ENCODE measurements at places on chromosomes 1 and 21. TPM values are rescaled to one million over a fixed set of nuclear protein-coding genes. Genes with fewer than 3 reads are reported as not detected.

DNA sequence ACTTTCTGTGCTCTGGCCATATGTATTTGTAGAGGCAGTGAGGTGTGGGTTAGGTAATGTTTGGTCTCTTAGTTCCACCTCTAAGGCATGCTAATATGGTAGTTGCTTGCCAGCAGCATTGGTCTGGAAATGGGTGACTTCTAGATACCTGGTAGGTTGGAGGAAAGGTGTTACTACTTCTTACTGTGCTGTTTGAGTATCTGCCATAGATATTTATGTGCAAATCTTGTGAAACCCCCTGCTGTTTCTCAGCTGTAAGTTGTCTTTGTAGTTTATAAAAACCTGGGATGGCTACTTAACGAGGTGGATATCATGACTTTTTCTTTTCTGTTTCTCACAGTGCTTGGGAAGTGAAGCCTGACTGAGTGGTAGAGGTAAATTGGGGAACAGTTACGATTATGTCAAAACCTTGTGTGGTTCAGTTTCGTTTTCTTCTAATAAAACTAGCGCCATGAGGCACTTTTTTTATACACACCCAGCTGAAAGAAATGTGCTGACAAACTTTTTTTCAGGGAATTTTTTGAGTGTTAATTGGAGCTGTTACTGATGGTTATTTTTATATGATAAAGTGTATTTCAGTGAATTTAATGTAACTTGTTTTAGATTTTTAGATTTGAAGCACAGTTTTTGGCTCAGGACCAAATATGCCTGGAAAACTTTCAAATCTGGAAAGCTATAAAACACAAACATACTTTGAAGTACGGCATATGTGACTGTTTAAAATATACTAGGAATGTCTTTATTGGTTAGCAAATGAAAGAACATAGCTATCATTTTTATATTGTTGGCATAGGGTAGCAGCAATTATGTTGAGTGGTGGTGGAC is 42.1 kb downstream of the CAMSAP2 start:
- H3K27me3 ChIP-seq = no peaks in the 10 kb centered on the region
- H3K36me3 ChIP-seq = no peaks in the 10 kb centered on the region
- no peaks in the 10 kb centered on the region for H3K4me1 ChIP-seq
- no peak overlapping the region for H3K4me3 ChIP-seq
- DNase-seq = no peak

- no peaks in the 10 kb centered on the region for H3K4me1 ChIP-seq
- H3K27me3 ChIP-seq = no peaks in the 10 kb centered on the region
- no peaks in the 10 kb centered on the region for H3K36me3 ChIP-seq
- no peak for DNase-seq
- H3K4me3 ChIP-seq = no peak overlapping the region
Observed at GRCh38 chr1:18479454-18479853, 1.3 kb upstream of the KLHDC7A start.

DNA sequence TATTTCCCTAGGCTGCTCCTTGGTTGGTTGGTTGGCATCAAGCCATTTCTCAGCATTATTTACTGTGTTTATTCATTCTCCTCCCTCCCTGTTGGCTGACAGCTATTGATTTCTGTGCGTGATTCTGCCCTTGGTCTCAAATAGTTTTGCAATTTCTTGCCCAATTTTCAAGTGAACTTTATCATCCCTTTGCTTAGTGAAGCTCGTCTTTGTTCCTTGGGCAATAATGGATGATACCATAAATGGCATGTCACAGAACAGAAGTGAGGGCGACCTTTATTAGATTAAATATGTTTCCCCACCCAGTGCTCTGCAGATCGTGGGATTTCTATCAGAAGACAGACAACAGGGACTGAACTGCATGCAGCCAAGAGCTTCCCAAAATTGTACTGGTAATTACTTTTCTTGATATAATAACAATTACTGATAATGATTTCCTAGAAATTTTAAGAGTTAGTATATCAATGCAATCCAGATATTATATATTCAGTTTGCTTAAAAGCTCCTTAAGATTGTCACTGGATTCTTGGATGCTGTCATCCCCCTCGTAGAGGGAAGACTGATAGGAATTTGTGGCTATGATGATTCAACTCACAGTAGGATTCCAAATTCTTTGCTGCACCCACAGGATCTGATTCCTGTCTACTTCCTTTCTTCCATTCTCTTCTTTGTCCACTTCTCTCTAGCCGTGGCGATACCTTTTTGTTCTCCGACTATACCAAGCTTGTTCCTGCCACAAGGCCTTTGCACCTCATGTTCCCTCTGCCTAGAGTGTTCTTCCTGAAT is 122.1 kb upstream of the KAZN start:
- no peaks in the 10 kb centered on the region for H3K27me3 ChIP-seq
- H3K27ac ChIP-seq = no peak overlapping the region
- DNase-seq = no peak
- H3K4me1 ChIP-seq = no peaks in the 10 kb centered on the region

DNA sequence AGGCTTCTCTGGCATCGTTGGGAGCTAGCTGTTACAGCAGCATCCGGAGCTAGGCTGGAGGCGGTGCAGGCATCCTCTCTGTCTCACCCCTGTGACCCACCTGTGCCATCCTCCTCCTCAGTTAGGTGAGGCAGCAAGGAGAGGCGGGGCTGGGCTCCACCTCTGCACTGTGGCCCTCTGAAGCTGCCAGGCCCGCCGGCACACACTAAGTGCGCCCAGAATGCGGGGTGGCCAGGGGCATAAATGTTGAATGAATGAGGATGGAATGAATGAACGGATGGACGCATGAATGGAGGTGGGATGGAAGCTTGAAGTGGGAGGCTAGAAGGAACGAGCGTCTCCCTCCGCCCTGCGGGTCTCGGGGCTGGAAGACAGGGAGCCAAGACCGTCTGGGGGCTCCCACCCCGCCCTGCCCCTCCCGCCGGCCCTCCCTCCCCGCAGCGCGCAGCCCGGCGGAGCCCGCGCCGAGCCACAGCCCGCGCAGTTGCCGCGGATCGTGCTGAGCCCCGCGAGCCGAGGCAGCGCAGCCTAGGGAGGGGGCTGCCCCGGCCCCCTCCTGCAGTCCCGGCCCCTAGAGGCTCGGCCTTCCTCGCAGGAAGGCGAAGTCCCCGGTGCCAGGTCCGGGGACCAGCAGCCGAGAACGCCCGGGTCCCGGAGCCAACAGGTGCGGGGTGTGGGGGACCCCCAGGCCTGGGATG is at the start of gene HCRTR1:
TSS of gene HCRTR1 (plus strand) at position 472 of the 698 bp plus-strand sequence. CDS start 1,504 bp downstream, outside the sequence.
- peak within 1 kb of the TSS; percentile 46 for H3K4me3 ChIP-seq
- H3K27me3 ChIP-seq = peaks cover 35% of the 10 kb centered on the region
- no peak within 1 kb of the TSS for H3K27ac ChIP-seq
- peaks cover 2% of the 10 kb centered on the region for H3K36me3 ChIP-seq

DNA sequence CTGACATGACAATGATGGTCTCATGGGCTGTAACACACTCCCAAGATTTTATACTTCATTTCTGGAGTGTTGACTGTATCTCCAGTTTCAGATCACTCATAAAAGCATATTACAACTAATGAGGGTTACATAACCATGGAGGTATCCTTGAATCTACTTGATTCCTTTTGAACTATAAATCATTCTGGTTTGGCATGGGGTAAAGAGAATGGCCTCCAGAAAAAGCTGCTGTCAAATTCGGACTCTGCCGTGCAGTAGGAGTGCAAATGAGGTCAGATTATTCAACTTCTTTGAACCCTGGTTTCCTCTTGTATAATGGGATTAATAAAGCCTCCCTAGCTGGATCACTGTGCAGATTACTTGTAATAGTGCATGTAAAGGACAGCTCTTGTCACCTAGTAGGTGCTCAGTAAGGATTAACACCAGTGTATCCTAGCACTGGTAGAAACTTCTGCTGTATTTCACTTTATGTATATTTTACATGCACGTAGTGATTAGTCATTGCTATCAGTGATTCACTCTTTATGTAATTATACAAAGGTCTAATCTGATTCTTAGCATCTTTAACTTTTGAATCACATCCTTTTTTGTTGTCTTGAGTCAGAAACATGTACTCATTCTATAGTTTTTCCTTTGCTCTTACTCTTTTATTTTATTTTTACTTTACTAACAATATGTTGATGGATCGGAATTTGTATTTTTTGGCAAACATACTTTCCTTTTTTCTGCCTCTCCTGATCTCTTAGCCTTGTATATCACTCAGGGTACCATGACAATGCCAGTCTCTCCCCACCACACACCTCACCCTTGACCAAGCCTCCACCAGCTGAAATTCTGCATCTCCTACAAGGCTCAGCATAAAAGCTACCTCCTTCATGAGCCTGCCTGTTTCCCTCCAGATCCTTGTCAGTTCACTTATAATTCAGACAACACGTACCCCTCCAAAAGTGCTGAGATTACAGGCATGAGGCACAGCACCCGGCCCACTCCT is 3.2 kb downstream of the LRRC8C start:
- no peaks in the 10 kb centered on the region for H3K27me3 ChIP-seq
- H3K36me3 ChIP-seq = peaks cover 26% of the 10 kb centered on the region
- peak overlapping the region; percentile 49 for H3K27ac ChIP-seq
- H3K4me3 ChIP-seq = peak overlapping the region; percentile 79
- H3K4me1 ChIP-seq = peaks cover 68% of the 10 kb centered on the region
- DNase-seq = no peak

GRCh38 chr1:76833151-76833550 is 34.1 kb upstream of the ST6GALNAC5 start:
- no peaks in the 10 kb centered on the region for H3K36me3 ChIP-seq
- H3K27ac ChIP-seq = no peak overlapping the region
- peaks cover 1% of the 10 kb centered on the region for H3K27me3 ChIP-seq

DNA sequence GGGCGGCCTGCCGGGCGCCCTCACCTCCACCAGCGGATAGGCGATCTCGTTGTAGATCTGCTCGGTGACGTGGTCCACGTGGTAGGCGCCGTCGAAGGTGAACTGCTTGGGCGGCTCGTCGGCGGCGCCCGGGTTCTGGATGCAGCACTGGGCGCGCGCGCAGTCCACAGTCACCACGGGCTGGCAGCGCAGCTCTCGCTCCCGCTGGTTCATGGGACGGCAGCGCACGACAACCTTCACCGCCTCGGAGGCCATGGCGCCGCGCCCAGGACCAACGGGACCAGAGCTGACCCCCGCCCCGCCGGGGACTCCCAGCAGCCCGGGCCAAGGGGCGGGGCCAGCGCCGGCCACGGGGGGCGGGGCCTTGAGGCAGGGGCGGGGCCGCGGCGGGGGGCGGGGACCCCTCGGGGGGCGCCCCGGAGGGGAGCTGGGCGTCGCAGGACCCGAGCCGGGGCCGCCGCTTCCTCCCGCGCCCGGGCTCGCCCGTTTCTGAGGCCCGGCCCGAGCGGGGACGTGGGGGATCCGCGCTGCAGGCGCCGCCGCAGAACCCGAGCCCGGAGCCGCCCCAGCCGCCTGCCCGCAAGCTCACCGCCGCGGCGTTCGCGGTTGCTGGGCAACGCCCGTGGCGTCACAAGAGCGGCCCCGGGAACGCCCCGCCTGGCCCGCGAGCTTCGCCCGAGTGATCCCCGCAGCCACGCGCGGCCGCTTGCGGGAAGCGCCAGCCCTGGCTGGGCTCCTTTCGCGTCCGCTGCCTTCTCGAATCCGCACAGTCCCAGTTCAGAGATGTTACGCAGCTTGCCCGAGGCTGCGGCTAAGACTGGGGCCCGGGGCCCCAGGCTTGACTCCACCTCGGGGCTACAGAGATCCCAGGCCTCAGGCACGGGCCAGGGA is at the start of gene KIF17:
TSS of gene KIF17 (minus strand) at position 556 of the 891 bp plus-strand sequence. CDS start at position 255, 301 bp downstream.
- H3K27ac ChIP-seq = no peak within 1 kb of the TSS
- peak within 1 kb of the TSS; percentile 60 for H3K4me3 ChIP-seq
- no peaks in the 10 kb centered on the region for H3K36me3 ChIP-seq
- peak; percentile 61 for DNase-seq
- H3K27me3 ChIP-seq = peaks cover 38% of the 10 kb centered on the region

DNA sequence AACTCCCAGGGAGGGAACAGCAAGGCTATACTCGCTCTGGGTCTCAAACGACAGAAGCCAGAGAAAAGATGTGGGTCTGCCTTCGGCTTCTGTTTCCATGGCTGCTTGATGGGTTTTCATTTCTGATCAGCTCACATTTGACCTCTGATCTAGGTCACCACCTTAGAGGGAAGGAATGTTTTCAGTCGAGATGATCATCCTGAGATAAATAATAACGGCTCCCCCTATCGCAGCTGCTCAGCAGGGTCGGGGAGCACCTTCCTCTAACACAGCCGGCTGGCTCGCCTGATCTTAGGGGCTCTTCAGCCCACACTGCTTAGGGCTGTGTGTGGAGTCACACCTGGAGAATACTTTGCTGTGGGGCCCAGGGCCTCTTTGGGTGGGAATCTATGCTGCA is 53.1 kb upstream of the ZNF648 start:
- H3K4me1 ChIP-seq = no peaks in the 10 kb centered on the region
- no peak overlapping the region for H3K4me3 ChIP-seq
- DNase-seq = no peak
- no peak overlapping the region for H3K27ac ChIP-seq
- H3K27me3 ChIP-seq = peaks cover 18% of the 10 kb centered on the region

LCK gene
- total RNA-seq = 281 TPM

GJA5 gene
- not detected for total RNA-seq

NOS1AP gene
- not detected for total RNA-seq

GRIK1 gene
- not detected for total RNA-seq

FCN3 gene
- total RNA-seq = not detected

Data from activated T-helper 1 cell treated with anti-CD3 and anti-CD28 coated beads, Interleukin-12 subunit alpha, Interleukin-12 subunit beta, Interleukin-2, Interleukin-4 antibody, amounts not matched to agents 30 ng/mL and 10 ng/mL and 1 ng/mL, durations not matched to agents 14 hours and 24 hours and 36 hours (primary cell).